GM04503 (cell line): ENCODE measurements at places on chromosomes 5 and 9.

DNA sequence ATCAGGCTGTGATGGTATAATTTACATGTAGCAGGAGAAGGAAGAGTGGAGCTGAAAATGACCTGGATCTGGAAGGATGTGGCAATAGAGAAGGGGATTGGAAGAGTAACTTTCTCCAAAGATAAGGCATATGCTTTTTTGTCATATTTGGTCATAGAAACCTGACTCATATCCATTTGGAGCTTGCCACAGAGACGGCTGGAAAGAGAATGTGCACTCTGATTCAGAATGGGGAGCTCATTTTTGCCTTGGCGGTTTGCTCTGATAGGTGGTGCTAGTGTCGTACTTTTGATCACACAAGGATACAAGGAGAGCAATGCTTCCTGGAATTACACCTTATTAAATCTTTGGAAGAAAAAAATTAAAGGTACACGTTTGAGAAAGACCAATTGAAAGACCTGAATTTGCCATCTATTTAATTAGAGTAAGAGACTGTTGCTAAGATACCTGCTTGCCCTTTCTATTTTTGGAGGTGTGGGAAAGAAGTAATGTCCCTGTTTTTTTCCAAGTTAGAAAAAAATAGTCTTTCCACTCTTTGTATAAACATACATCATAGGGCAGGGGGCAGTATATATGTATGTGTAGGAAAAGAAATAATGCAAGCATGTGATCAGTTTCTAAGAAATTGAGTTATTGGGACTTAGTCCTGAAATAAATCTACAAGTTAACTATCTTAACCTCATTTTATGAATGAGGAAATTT is 5.4 kb downstream of the LSM11 start:
- DNase-seq: peak; percentile 43

GRCh38 chr9:124781967-124782660 is 5.2 kb downstream of the OLFML2A start:
- DNase-seq: no peak

DNA sequence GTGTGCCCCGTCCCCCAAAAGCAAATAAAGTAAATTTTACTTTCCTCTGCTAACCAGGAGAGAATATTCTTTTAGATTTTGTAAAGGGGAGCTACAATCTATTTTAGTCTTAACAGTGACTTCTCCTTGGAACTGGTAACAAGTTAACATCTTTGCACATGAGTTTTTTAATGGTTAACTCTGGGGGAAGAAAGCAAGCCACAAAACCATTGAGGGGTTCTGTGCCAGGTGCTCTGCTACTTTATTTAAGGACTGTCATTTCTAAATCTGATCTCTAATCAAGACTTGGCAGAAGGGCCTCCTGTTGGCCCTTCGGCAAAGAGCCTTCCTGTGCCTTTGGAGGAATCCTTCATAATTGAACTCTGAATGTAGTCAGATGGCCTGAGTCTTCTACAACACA is 153.4 kb downstream of the SLC12A2 start:
- DNase-seq: no peak

DNA sequence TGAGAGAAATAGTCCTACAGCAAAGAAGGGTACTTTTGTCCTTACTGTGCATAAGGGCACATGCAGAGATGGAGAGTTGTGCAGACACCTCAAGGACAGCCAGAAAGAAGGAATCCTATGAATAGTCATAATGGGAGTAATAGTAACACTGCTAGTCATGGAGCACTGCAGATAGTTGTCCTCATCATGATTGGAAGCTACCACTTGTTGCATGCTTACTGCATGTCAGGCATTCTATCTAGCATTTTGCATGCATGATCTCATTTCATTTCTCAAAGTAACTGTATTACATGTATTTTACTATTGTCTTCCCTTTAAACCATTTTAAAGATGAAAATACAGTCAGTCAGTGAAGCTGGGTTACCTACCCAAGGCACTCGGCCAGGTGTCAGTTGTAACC is 81.3 kb downstream of the PIK3R1 start:
- DNase-seq: no peak

DNA sequence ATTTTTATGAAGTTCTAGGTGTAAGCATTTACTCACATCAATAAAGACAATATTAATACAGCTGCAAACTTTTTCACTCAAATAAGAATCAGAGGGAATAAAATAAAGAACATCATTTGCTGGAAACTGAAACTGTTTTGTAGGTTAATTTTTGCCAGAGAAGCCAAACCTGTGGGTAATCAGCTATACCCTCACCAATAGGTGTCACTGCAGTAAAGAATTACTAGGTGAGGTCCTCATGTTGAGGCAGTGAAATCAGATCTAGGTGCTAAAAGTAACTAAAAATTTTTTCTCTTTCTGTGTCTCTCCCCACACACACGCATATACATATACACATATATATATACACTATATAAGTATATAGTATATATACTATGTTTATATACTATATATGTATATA is 1016.3 kb upstream of the SEMA6A start:
- DNase-seq: no peak

- no peak for DNase-seq
Measured at GRCh38 chr5:12399868-12400267, 495.6 kb upstream of the CTNND2 start.

DNA sequence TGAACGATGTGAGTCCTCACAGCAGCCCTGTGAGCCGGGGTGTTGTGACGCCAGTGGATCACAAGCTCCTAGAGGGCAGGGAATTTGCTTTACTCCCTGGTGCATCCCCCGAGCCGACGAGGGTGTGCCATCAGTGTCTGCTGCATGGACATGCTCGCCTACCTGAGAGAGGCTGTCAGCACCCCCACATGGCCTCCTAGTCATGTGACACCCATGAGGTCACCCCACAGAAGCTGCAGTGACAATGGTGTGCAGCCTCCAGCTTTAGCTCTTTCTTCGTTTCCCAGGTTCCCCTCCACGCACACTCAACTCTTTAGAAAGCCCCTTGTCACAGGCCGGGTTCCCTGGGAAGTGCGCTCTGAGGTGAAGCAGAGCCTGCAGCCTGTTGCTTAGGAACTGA is 19.8 kb upstream of the GABBR2 start:
- no peak for DNase-seq

- DNase-seq: no peak
Measured at GRCh38 chr5:140143521-140144258, 18.0 kb downstream of the IGIP start.

- no peak for DNase-seq
Measured at GRCh38 chr9:84897362-84898094, 228.0 kb downstream of the NTRK2 start.

GRCh38 chr5:135508496-135509005 is 27.2 kb downstream of the NEUROG1 start:
- no peak for DNase-seq

- DNase-seq: no peak
Measured at GRCh38 chr5:118905196-118905595, 83.2 kb downstream of the DTWD2 start.

- DNase-seq: no peak
Measured at GRCh38 chr5:52457810-52458209, 329.9 kb upstream of the ITGA1 start.

- DNase-seq: no peak
Measured at GRCh38 chr5:145510324-145510723, 324.8 kb downstream of the PRELID2 start.

- no peak for DNase-seq
Measured at GRCh38 chr5:67699560-67699959, 503.0 kb upstream of the CD180 start.

- DNase-seq: no peak
Measured at GRCh38 chr5:135920199-135920598, 24.6 kb upstream of the IL9 start.

- no peak for DNase-seq
Measured at GRCh38 chr9:91044354-91044753, 242.7 kb downstream of the SYK start.

DNA sequence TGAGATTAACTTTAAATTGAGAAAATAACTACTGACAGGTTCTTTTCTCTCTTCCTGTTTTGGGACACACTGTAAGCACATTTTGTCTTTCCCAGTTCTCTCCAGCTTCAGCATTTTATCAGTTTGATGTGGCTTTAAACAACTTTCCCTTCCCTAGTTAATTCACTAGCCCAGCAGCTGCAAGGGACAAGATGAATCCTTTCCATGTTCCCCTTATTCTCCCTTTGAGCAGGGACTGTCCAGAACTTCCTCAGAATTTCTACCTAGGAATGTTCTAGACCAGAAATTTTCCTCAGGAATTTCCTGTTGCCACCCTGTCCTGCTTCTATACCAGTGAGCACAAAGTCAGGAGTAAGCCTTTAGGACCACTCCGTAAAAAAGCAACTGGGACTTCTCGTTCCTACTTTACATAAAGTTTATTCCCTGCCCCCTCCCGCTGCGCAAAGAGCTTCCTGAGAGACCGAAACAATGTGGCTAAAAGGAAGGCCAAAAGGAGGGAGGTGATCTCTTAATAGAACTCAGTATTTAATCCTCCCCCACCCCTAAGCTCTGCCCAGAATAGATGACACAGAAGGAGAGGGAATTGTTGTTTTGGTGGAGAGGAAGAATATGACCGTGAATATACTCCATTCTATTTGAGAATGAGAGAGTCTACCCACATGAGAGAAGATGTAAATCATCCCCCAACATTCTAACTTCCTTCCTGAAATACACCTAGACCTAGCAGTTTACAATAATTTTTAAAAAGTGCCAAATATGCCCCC is 61.9 kb downstream of the GLIS3 start:
- DNase-seq: no peak

DNA sequence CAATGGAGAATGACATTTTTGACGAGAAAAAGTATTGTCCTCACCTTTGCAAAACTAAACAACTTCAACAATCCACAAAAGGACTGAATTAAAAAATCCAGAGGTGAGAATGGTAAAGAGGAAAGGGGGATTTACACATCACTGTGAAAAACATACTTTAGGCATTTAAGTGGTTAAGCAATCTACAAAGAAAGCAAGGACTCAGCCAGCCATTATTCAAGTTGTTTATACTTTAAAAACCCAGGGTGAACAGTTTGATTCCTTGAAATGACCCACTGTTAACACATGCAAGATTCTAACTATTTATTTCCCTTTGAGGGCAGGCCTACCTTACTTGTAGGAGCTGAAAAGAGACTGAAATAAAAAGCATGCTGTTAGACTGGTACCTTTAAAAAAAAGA is 29.3 kb downstream of the TUT7 start:
- DNase-seq: no peak

- DNase-seq: no peak
Measured at GRCh38 chr5:128015978-128016377, 67.6 kb upstream of the SLC12A2 start.

DNA sequence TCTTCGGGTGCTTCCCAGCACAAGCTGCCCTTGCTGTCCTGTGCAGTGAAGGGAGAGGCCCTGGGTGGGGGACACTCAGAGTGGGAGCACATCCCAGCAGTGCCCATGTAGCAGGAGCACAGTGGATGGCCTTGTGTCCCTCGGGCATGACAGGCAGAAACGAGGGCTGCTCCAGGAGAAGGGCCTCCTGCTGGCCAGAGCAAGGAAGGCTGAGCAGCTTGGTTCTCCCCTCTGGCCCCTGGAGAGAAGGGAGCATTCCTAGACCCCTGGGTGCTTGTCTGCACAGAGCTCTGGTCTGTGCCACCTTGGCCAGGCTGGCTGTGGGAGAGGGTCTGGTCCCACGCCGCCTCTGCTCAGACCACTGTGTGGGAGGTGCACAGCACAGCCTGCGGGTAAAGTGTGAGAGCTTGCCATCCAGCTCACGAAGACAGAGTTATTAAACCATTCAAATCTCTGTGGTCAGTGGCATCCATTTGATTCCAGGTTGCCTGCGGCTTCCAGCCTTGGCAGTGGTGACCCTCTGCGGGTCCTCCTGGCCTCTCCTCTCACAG is 18.3 kb downstream of the FBXW5 start:
- DNase-seq: no peak
